ENCODE measurements at places on chromosomes 6 and 20.
A peak's percentile ranks its signal among the peaks of the same experiment; 100 is the strongest.

- no peak for DNase-seq
These were observed 2.6 kb downstream of the BLCAP start for GRCh38 chr20:37524859-37525708.

DNA sequence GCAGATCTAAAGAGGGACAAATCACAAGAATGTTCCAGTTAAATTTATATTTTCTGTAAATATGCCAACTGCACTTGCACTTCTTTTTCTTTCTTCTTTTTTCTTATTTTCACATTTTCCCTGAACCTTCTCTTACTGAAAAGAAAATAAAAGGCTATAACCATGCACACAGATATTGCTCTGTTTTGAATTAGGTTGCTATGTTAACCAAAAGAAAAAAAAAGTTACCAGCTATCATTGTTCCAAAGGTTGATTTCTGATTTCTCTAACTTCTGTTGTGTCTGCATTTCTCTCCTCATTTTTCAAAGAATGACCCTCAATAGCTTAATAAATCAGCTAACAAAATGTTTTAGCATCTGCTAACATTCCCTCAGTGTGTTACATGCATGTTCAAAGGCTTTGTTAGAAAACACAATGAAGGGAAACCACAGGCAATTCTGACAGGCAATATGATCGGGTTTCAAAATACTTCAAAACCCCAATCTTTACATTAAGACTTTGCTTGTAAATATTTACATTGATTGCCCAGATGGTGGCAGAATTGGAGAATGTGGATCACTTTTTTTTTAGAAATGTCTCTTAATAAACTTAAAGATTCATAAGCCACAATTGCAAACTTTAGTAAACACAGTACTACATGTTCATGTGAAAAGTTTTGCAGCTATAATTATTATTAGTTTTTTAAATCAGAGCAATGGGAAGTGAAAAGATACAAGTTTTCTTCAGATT is 928.3 kb upstream of the FLRT3 start:
- DNase-seq = no peak

- no peak for DNase-seq
These were observed 16.5 kb downstream of the MTHFD1L start for GRCh38 chr6:150881911-150882481.

DNA sequence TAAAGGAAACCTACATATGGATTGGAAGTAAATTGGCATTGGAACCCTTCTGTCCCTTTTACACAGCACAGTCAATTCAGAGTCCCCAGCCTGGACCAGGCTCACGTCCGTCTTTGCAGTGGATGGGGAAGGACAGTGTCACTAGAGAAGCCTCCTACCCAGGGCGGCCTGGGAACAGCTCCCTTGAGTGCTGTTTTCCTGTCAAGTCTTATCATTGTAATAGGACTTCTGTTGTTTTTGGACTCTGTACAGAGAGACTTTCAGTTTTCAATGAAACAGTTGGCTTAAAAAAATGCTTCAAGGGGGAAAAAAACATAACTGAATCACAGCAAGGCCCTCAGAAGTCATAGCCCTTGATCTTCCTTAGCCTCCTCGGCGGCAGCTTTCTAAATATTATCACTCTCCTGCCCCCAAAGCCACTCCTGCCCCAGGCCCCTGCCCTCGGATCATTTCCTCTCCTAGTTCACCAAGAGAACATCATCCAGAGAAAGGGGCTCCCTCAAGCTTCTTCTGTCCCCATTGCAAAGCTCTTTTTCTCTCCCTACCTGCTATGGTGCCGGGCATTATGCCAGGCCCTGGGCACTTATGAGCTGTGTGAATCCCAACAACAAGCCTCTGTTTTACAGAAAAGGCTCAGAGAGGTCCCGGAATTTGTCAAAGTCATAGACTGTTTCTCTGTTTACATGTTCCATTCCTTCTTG is 37.8 kb upstream of the CNKSR3 start:
- no peak for DNase-seq

DNA sequence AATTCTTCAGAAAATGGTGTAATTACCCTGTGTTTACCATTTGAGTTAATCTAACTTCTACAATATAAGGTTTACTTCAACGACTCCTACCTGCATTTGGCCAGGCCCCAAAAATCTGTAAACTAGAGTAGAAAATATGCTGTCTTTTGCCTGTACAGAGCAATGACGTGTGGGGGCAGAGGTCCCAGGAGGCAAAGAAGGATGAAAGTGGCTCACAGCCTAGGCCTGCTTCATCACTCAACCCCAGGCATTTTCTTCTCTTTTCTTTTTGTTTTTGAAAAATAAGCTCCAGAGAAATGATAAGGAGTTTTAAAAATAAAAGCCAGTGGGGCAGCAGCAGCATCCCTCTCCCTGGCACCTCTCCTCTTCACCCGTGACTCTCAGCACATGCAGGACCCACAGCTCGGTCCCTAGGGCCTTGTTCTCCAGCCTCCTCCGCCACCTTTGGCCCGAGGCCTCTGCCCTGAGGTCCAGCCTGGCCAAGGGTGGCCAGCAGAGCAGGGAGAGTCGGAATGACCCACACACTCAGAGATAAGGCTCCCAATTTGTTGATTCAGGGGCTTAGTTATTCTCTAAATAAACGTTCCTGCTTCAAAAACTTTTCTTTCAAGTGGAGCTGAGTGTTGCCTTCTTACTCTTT is 310.3 kb upstream of the RNF24 start:
- no peak for DNase-seq

DNA sequence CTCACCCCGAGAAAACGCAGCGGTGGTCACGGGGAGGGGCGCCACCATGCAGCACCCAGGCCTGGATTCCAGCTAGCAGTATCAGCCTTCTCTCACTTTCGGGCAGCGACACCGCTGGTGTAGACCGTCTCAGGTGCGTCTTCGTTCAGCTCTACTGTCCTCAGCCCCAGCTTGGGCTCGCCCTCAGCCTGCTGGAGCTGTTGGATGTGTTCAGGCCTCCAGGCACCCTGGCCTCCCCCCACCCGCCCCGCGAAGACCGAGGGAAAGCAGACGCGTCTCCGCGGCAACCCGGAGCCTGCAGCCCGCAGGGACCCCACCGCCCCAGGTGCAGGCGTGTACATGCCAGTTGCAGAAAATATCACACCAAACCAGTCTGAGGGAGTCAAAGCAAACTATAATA is 60.8 kb upstream of the CARMIL1 start:
- DNase-seq = no peak

- no peak for DNase-seq
These were observed 632.2 kb downstream of the HACE1 start for GRCh38 chr6:104227508-104227907.

DNA sequence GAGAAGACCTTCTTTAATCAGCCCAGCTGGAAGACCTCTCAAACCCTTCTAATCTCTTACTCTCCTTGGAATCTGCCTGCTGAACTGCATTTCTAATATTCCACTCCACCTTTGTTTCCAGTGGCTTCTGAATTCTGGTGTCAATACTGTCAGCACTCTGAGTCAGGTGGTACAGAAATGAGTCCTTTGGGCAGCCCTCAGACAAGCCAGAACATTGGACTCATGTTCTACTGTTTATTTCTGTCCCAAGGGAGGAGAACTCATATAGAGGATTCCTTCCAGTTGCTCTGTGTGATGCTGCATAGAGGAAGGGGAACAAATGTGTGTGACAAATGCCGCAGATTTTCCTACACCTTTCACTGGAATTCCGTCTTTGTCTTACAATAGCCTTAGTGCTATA is 114.8 kb downstream of the PHF3 start:
- DNase-seq = no peak

DNA sequence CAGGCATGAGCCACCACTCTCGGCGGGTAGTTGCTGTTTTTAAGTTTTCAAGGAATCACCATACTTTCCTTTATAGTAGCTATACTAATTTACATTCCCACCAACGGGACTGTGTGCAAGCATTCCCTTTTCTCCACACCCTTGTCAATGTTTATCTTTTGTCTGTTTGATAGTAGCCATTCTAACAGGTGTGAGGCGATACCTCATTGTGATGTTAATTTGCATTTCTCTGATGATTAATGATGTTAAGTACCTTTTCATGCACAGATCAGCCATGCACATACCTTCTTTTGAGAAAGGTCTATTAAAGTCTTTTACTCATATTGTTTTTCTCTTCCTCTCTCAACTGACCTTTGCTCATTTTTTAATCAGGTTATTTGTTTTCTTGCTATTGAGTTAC is 43.0 kb upstream of the CCND3 start:
- DNase-seq = no peak

- DNase-seq = no peak
These were observed 27.3 kb downstream of the DTD1 start for GRCh38 chr20:18615020-18615650.

DNA sequence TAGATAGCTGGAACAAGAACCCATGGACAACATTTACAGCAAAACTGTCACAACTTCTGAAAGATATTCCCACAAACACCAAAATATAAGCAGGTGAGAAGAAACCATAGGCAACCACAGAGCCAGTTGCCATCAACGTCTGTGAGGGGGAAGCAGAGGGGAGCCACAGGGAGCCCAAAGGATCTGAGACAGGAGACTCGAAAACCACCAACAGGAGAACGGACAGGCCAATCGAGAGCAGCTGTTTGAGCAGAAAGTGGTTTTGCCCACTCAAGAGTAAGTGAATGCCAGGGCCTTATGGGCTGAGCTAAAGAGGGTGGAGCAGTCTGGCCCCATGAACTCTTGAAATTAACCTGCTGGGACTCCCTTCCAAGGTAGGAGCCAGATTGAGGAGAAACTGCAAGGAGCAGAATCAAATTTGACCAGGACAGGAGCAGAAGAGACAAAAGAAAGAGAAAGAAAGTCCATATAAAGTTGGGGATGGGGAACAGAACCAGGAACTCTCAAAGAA is 195.4 kb downstream of the ANKRD60 start:
- DNase-seq = peak; percentile 27

DNA sequence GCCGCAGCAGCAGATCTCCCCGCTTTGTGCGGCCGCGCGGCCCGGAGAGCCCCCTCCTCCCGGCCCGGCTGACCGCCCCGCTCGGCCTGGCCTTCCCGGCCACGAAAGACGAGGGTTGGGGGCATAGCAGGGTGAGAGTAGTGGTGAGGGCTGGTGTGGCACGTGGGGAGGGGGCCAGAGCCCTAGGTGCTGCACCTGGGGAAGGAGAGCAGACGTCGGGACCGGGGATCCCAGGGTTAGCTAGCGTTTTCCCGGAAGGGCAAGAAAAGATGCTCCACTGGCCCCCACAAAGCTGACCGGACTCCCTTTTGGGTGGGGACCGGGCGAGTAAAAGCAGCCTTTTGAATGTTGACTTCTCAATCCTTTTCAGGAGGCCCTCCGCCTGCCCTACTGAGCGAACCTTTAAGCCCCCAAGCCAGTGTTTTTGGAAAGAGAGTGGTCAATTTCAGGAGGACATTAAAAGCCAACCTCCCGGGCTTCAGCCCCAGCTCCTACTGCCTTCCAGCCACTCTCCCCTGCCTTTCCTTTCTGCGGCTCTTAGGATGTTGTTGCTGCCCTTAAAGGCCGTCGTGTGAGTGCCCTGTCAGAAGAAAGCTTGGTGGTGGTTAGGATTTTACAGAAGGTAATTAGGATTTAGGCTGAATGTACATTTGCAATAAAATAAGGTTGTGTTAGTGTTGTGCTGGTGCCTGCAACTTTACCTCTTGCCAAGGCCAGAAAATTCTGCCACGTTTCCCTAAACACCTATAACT is 648 bp upstream of the BACH2 start:
- no peak for DNase-seq
